ENCODE measurements at places on chromosomes 5 and 9.

DNA sequence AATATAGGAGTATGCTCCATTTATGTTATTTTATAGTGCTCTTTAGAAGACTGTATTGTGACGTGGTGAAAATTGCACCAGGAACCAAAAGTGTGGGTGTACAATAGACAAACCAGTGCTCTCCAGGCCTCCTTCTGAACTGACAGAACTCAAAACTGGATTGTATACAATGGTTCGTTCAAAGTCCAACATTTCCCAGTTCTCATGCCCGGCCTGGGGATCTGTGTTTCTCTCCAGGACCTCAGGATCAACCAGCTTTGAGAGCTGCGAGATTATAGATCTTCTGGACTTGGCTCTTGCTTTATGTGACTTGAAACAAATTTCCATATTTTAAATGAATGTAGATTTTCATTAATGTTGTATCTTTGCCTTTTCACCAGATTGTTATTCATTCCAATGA, 60.8 kb upstream of the CER1 start:
- DNase-seq, result no peak

DNA sequence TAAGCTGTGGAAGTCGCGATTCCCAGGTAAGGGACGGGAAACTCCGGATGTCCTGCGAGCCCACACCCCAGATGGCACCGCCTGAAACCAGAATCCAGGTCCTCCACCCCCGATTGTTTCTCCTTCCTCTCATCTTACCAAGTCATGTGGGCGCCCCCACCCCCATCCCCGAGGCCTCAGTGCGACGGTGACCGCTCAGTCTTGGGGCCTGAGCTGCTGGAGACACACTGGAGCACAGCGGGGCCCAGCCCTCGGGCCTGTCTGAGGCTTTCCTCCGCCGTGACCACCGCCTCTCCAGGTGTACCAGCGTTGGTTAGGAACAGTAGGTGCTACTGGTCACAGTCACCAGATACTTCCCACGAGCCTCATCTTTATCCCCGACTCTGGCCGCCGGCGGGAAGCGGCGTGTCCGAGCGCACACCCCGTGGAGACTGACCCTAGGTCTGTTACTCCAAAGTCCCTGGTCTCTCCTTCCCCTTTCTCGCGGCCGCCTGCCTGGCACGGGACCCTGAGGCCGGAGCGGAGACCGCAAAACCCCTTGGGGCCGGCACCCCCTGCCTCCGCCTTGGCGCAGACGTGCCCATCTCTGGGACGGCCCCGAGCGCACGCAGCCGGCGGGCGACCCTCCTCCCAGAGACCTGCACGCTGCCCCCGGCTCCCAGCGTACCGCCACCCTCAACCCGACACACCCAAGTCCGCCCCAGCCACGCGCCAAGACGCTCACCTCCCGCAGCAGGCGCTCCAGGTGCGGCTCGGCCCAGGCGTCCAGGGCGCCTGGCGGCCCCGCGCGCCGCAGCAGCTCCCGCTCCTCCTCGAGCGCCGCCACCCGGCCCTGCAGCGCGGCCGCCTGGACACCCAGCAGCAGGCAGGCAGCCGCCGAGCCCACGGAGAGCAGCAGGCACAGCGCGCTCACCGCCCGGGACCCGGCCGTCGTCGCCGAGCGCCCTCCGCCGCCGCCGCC, 733 bp downstream of the COL23A1 start:
- DNase-seq, result no peak

GRCh38 chr9:121178676-121179372, 22.8 kb downstream of the RAB14 start:
- DNase-seq, result no peak

- no peak for DNase-seq
These were observed 126.7 kb downstream of the MED10 start for GRCh38 chr5:6251565-6252102.

DNA sequence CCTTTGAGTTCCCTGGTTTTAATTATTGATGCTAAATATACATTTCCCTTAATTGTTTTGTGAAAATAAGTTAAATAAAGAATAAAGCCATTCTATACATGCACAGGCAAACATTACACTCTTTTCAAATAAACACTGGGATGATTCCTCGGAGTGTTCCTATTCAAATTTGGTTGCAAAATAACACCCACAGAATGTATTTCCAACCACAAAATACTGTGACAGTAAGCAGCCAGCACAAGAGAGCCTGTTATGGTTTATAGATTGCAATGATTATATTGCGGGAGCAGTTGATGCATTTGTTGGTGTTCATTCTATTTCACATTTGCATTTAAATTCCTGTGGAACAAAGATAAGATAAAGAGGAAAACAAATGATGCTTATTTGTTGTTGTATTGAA, 632.6 kb upstream of the WWC1 start:
- DNase-seq, result no peak

DNA sequence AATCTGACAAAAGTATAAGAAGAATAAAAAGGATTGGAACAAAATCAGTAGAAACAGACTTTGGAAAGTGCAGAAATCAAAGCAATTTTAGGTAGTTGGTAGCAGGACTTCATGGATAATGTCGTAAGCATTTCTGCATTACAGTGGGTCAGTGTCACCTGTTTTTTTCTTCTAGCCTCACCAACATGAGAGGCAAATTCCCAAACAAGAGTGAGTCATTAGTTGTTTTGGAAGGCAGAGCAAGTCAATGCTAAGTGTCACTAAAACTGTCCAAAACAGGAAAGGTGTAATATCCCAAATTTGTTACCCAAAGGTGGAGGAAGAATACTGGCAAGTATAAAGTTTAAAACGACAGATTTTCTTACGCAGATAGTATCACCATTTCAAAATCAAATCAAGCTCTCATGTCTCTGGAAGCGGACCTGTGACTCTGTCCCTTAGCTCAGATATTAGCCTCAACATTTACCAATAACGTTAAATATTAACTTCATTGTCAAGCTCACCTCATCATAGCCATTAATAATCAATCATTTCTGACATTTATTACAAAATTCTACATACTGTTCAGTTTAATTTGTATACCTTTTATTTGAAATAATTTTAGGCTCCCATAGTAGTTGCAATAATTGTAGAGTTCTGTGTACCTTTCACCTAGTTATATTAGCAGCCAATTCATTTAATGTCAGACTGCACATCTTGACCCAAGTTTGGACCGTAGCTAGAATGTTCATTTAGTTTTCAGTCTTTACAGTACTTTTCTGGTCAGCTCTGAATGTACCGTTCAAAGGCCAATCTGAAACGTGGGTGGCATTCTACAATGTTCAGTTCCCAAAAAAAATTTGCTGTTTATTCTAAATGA, 901.2 kb upstream of the COX7C start:
- DNase-seq, result no peak

- DNase-seq, result no peak
These were observed 22.4 kb upstream of the TNFAIP8 start for GRCh38 chr5:119333421-119333851.

DNA sequence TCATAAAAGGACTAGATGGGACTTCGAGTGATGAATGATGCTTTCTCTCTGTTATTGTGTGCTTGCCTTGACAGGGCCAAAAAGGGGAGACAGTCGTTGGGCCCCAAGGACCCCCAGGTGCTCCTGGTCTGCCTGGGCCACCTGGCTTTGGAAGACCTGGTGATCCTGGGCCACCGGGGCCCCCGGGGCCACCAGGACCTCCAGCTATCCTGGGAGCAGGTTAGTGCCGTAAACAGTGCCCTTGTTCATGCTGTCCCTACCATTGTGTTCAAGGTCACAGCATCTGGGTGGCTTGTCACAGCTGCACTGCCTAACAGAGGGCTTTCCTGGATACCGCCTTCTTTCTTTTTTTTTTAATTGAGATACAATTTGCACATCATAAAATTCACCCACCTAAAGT, 48.7 kb upstream of the TGFBR1 start:
- DNase-seq, result no peak

DNA sequence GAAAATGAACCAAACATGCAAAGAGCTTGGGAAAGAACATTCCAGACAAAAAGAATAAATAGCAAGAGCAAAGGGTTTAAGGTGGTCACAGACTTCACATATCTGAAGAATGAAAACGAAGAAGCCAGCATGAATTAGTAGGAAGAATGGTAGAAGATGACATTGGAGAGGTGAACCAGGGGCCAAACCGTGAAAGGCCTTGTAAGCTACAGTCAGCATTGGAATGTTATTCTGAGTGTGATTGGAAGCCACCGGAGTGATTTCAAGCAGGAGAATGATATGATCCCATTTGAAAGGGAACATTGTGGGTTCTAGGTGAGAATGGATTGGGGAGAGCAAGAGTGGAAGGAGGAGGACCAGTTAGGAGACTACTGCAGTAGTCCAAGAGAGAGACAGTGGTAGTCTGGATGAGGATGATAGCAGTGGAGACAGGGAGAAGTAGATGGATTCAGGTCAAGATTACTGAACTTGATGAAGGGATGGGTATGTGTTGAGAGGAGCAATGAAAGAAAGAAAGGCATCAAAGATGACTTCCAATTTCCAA, 6.9 kb upstream of the PFDN1 start:
- no peak for DNase-seq

Data from NCI-H187 (cell line).